ENCODE measurements at places on chromosomes 1 and 21. TPM values are rescaled to one million over a fixed set of nuclear protein-coding genes. Genes with fewer than 3 reads are reported as not detected.

DNA sequence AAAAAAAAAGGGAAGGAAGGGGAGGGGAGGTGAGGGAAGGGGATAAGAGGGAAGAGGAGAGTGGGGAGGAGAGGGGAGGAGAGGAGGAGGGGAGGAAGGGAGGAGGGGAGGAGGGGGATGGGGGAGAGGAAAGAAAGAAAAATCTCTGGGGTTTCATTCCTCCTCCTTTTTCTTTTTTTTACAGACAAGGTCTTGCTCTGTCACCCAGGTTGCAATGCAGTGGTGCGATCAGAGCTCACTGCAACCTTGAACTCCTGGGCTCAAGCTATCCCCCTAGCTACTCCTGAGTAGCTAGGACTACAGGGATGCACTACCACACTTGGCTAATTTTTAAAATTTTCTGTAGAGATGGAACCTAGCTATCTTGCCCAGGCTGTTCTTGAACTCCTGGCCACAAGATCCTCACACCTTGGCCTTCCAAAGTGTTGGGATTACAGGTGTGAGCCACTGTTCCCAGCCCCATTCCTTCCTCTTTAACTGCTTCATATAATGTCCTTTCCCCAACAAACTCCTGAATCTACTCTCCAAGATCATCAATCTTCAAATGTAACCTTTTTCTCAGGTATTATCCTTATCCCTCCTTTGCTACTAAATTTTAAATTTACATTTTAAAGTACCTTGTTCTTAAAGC, 23.2 kb downstream of the GON4L start:
- no peak overlapping the region for H3K27ac ChIP-seq
- no peaks in the 10 kb centered on the region for H3K27me3 ChIP-seq
- no peak for DNase-seq
- H3K4me3 ChIP-seq = no peak overlapping the region
- no peaks in the 10 kb centered on the region for H3K4me1 ChIP-seq

TMPRSS3 gene
- total RNA-seq = not detected

DNA sequence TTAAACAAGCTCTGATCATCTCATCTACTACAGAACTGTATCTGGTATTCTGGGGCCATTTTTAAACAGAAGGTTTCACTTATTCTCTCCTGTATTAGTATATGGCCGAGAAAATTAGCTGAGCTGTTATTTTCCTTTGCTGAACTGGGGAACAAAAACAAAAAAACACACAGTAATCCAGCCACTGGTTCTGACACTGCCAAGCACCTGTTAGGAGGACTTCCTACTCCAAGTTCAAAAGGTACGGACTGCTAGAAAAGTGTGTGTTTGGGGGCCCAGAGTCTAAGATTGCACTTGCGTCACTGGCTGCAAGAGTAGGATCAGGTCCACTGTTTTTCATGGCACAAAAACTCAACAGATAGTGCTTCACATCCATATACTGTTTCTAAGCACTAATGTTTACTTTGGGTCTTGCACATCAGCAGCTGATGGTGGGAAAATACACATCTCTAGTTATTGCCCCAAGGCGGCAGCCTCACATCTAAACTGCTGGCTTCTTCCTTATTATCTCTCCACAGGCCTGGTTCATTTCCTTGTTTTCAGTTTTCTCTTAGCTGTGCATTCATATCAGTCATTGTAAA, 226.1 kb downstream of the FGGY start:
- no peaks in the 10 kb centered on the region for H3K36me3 ChIP-seq
- no peak overlapping the region for H3K27ac ChIP-seq
- H3K4me3 ChIP-seq = no peak overlapping the region

DNA sequence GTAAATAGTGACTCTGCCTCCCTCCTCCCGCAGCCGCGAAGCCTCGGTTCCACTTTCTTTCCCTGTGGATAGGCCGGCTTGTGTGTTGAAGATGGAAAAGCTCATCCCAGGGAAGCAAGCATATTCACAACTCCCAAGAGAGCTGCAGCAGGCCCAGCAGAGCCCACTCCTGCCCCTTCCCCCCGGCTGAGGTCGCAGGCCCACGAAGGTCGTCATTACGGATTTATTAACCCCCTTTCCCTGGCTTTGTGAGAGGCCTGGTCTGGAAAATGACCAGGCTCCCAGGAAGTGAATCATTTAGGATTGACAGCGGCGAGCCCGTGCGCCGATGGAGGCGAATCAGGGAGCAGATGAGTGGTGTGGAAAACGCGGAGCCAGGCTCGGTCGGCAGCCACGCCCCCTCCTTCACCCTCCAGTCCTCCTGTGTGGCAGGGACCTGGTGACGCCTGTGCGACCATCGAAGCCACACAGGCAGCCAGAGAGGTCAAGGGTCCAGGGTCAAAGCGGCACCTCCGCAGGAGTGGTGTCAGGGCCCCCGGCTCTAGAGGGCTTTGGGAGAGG, 93.4 kb downstream of the PRDM16 start:
- peaks cover 11% of the 10 kb centered on the region for H3K4me1 ChIP-seq
- no peak for DNase-seq
- no peaks in the 10 kb centered on the region for H3K36me3 ChIP-seq
- H3K4me3 ChIP-seq = no peak overlapping the region
- H3K27me3 ChIP-seq = no peaks in the 10 kb centered on the region
- no peak overlapping the region for H3K27ac ChIP-seq

GRCh38 chr1:228037401-228038386, 30.9 kb downstream of the WNT3A start:
- no peaks in the 10 kb centered on the region for H3K4me1 ChIP-seq
- DNase-seq = no peak
- H3K4me3 ChIP-seq = peak overlapping the region; percentile 20
- no peak overlapping the region for H3K27ac ChIP-seq

- peaks cover 7% of the 10 kb centered on the region for H3K36me3 ChIP-seq
- DNase-seq = no peak
- H3K27ac ChIP-seq = peak overlapping the region; percentile 97
- H3K4me3 ChIP-seq = peak overlapping the region; percentile 59
- no peaks in the 10 kb centered on the region for H3K27me3 ChIP-seq
Observed at GRCh38 chr1:58780411-58780810, 3.4 kb downstream of the JUN start.

- no peak overlapping the region for H3K4me3 ChIP-seq
- H3K4me1 ChIP-seq = no peaks in the 10 kb centered on the region
- no peaks in the 10 kb centered on the region for H3K27me3 ChIP-seq
- no peak for DNase-seq
- H3K27ac ChIP-seq = no peak overlapping the region
Observed at GRCh38 chr1:234746798-234747196, 136.8 kb upstream of the IRF2BP2 start.

- peaks cover 34% of the 10 kb centered on the region for H3K4me1 ChIP-seq
- H3K27me3 ChIP-seq = no peaks in the 10 kb centered on the region
- peak overlapping the region; percentile 82 for H3K4me3 ChIP-seq
- peak; percentile 62 for DNase-seq
Observed at GRCh38 chr1:35883635-35884101, 659 bp downstream of the AGO1 start.

DNA sequence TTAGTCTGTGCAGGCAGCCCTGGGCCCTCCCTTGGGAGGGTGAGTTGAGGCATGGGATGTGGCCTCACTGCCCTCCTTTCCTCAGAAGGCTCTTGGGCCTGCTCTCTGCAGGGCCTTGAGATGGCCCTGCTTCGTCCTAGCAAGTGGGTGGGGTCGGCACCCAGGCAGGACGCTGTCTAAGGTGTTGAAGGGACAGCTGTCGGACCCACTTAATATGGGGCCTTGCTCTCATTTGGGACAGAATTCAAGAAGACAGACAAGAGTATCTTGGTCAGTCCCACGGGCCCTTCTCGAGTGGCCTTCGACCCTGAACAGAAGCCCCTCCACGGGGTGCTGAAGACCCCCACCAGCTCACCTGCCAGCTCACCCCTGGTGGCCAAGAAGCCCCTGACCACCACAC, 26.0 kb upstream of the PDXK start:
- H3K27me3 ChIP-seq = no peaks in the 10 kb centered on the region
- no peak overlapping the region for H3K4me3 ChIP-seq
- no peak for DNase-seq
- H3K4me1 ChIP-seq = no peaks in the 10 kb centered on the region
- no peak overlapping the region for H3K27ac ChIP-seq

TFF3 gene
- 0.75 TPM for total RNA-seq

AK4 gene
- 122 TPM for total RNA-seq

DNA sequence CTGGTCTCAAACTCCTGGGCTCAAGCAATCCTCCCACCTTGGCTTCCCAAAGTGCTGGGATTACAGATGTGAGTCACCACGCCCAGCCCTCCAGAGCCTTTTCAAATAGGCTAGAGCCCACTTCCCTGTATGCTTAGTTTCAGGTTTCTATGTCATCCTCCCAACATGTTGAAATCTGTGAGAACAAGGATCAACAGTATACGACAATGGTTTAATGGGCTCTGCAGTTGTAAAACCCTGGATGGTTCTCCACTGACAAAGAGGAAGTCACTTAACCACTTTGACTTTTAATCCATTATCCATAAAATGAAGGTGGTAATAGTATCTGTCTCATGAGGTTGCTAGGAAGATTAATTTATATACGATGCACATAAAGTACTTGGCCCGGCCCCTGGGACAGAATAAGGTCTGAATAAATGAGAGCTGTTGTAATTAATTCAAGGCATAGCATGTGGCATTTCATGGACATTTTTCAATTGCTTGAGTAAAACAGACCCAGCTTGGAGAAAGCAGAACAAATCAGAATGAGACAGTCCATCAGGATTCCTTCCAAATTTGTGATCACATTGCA, 113.9 kb upstream of the ZNF648 start:
- no peaks in the 10 kb centered on the region for H3K36me3 ChIP-seq
- no peak overlapping the region for H3K27ac ChIP-seq
- H3K4me3 ChIP-seq = no peak overlapping the region
- no peak for DNase-seq

PTPRU gene
- total RNA-seq = 9.6 TPM

GRCh38 chr1:21762022-21762404, 20.9 kb downstream of the USP48 start:
- H3K4me3 ChIP-seq = no peak overlapping the region
- H3K4me1 ChIP-seq = peaks cover 14% of the 10 kb centered on the region
- H3K27me3 ChIP-seq = no peaks in the 10 kb centered on the region
- H3K27ac ChIP-seq = no peak overlapping the region
- DNase-seq = no peak

- no peaks in the 10 kb centered on the region for H3K27me3 ChIP-seq
- peaks cover 32% of the 10 kb centered on the region for H3K4me1 ChIP-seq
- H3K27ac ChIP-seq = no peak overlapping the region
Observed at GRCh38 chr1:25691211-25691610, 74.6 kb downstream of the MAN1C1 start.

GRCh38 chr1:78095593-78095992, 49.8 kb downstream of the GIPC2 start:
- DNase-seq = no peak
- no peaks in the 10 kb centered on the region for H3K27me3 ChIP-seq
- H3K36me3 ChIP-seq = no peaks in the 10 kb centered on the region
- H3K4me1 ChIP-seq = peaks cover 18% of the 10 kb centered on the region

DNA sequence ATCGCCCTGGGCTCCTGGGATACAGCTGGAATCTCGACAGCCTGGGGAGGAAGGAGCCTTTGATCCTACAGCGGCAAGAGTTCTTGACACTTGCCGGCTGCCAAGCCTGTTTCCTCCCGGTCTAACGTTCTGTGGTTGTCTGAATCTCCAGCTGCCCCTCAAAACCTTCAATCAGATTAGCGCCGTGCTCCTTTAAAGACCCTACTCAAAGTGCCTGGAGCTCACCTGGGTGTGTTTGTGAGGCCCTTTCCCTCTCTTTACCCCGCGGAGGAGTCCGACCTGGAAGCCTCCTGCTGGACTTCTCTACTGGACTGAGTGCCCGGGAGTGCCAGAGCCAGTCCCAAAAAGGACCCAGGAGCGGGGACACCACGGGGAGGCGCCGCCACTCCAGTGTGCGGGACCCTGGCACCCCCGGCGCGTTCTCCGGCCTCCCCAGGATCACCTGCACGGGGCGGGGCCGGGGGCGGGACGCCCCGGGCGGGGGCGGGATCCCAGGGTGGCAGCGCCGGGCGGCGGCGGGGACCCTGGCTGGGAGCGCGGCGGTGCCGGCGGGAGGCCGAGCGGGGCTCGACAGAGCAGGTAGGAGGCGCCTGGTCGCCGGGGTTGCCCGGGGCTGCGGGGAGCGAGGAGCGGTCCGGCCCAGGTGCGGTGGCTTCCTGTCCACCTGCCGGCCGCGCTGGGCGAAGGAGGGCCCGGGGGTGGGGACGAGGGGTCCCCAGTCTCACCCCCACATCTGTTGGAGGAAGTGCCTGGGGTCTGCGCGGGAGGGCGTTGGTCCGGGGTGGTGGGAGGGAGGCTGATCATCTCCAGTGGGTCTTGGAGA, at the start of gene NCMAP:
NCMAP (plus strand) TSS at position 497 of the 823 bp plus-strand sequence. CDS start 39,344 bp downstream, outside the sequence.
- no peaks in the 10 kb centered on the region for H3K27me3 ChIP-seq
- H3K4me3 ChIP-seq = peak within 1 kb of the TSS; percentile 44
- no peak within 1 kb of the TSS for H3K27ac ChIP-seq
- DNase-seq = peak; percentile 23

- no peak overlapping the region for H3K27ac ChIP-seq
- no peaks in the 10 kb centered on the region for H3K27me3 ChIP-seq
- no peak overlapping the region for H3K4me3 ChIP-seq
- no peak for DNase-seq
- peaks cover 8% of the 10 kb centered on the region for H3K4me1 ChIP-seq
Observed at GRCh38 chr1:235018720-235019444, 109.8 kb downstream of the TOMM20 start.

DNA sequence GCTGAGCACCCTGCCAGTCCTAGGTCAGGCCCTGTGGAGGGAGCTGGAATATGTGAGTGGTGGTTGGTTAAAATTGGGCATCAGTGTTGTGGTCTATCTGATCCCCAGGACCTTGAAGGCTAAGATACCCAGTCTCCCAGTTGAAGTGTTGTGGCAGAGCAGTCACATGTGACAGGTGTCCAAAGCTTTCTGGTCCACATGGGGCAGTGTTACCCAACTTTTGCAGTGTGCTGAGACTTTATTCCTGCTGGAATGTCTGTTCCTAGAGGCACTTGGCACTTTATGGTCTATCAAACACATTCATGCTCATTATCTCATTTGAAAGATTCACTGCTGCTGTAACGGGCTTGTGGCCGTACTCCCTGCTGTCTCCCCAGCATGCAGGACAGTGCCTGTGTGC, 21.0 kb upstream of the LORICRIN start:
- no peak overlapping the region for H3K27ac ChIP-seq
- no peaks in the 10 kb centered on the region for H3K4me1 ChIP-seq
- no peaks in the 10 kb centered on the region for H3K36me3 ChIP-seq
- no peaks in the 10 kb centered on the region for H3K27me3 ChIP-seq
- H3K4me3 ChIP-seq = no peak overlapping the region

DNA sequence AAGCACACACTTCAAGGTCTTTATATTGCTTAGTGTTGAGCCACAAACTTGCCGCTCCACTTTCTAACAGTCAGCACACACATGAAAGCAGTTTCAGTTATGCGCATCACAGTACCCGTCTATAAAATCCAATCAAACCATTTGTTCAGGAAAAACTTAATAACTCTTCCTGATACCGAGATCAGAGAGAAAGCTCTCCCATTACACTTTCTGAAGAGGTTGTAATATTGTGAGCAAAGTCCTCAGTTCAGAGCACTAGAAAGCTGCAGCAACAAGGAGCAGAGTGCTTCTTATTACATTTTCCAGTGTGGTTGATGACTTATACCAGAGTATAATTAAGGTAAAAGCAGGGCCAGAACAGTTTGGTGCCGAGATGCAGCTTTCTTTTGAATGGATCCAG, 102.8 kb upstream of the F3 start:
- DNase-seq = no peak
- H3K27ac ChIP-seq = no peak overlapping the region
- H3K4me3 ChIP-seq = no peak overlapping the region
- H3K4me1 ChIP-seq = peaks cover 3% of the 10 kb centered on the region

Measured in heart left ventricle (tissue), 16 donors.